ENCODE measurements at places on chromosomes 12 and 14. TPM values are rescaled to one million over a fixed set of nuclear protein-coding genes. Genes with fewer than 3 reads are reported as not detected.
A peak's percentile ranks its signal among the peaks of the same experiment; 100 is the strongest.

SAMD15 gene
- total RNA-seq = not detected

GRCh38 chr12:111072299-111072698 lies 151.9 kb upstream of the MYL2 start:
- DNase-seq = no peak
- no peak overlapping the region for H3K27ac ChIP-seq
- no peaks in the 10 kb centered on the region for H3K4me1 ChIP-seq
- no peaks in the 10 kb centered on the region for H3K36me3 ChIP-seq
- H3K27me3 ChIP-seq = no peaks in the 10 kb centered on the region
- no peak overlapping the region for H3K4me3 ChIP-seq

DNA sequence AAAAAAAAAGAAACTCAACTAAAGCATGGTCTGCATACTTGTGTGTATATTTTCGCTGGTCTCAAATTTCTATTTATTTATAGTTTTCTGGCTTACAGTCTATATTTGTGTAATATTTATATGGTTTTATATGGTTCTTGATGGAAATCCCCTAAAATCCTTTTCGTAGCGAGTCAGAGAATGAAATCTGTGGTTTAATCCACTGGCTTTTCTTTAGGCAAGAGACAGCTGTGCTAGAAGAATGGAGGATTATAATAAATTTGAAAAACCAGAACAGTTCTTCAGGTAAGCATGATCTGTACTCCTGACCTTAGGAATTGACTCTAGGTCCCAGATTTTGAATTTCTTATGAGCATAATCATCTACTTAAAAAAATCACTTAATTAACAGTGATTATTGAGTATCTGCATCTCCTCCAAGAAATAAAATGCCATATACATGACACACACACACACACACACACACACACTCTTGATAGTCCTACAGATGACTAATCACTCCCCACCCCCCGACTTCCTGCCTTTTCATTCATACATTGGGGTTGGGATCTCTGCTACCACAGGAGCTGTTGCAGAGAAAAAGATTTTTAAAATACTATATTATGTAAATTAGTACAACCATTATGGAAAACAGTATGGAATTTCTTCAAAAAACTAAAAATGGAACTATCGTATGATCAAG lies 113.4 kb downstream of the CRADD start:
- H3K4me3 ChIP-seq = no peak overlapping the region
- H3K4me1 ChIP-seq = peaks cover 7% of the 10 kb centered on the region
- H3K27me3 ChIP-seq = no peaks in the 10 kb centered on the region
- DNase-seq = no peak

DNA sequence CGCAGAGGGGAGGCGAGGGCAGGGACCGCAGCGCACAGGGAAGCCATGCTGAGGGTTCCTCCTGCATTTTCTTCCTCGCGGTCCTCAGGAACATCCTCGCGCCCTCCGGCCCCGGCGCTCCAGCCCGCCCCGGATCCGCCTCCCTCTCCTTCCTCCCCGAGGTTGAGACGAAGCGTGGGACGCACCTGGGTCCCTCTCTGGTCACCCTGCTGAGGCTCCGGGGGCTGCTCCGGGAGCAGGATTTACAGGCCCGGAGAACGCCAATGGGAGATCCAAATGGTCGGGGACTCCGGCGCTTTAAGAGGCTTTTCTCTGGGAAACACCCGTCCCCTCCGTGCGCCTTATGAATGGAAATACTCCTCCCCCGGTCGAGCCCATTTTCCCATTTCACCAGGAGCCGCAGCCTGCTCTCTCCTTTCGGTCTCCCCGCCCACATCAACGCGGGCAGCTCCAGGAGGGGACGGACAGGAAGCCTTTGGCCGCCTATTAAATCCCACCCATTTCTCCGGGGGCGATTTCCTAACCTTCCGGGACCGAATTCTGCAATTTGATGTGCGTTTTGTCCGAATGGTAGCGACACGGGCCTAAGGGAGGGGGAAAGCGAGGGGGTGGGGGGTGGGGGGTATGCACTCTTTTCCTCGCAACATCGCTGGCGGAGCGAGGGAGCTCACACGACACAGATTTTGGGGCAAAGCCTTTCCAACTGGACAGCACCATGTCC lies at the start of gene UNC79:
UNC79 (plus strand) TSS at position 625 of the 721 bp plus-strand sequence; CDS start at position 716, 91 bp downstream.
- H3K4me3 ChIP-seq = no peak within 1 kb of the TSS
- no peaks in the 10 kb centered on the region for H3K27me3 ChIP-seq
- H3K36me3 ChIP-seq = no peaks in the 10 kb centered on the region
- no peaks in the 10 kb centered on the region for H3K4me1 ChIP-seq
- no peak within 1 kb of the TSS for H3K27ac ChIP-seq

CACNA1C gene
- total RNA-seq = 127 TPM

KLRK1 gene
- 4.5 TPM for total RNA-seq

DNA sequence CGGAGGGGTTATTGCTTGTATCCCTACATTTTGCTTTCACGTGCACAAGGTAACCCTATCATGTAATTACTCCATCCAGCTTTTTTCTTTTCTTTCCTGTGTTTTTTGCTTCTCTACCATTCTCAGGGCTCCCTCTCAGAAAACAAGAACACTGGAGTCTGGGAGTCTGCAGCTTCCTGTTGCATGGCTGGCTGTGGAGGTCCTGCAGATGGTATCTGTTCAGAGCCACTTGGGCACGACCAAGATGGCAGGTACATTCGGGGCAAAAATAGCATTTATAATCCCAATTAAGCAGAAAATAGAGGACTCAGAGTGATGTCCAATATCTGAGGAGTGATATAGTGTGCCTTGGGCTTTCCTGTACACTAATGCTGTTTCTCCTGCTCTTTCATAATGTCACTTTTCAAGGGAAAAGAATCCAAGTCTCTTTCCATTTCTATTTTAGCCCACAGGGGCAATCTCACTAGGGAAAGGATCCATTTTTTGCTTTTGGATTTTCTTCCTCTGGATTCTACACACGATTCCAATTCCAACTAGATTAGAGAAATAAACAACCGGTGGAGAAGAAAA lies 3.2 kb upstream of the NUMB start:
- H3K27me3 ChIP-seq = no peaks in the 10 kb centered on the region
- H3K4me3 ChIP-seq = peak overlapping the region; percentile 40
- H3K27ac ChIP-seq = peak overlapping the region; percentile 55
- H3K4me1 ChIP-seq = peaks cover 46% of the 10 kb centered on the region
- DNase-seq = no peak

DNA sequence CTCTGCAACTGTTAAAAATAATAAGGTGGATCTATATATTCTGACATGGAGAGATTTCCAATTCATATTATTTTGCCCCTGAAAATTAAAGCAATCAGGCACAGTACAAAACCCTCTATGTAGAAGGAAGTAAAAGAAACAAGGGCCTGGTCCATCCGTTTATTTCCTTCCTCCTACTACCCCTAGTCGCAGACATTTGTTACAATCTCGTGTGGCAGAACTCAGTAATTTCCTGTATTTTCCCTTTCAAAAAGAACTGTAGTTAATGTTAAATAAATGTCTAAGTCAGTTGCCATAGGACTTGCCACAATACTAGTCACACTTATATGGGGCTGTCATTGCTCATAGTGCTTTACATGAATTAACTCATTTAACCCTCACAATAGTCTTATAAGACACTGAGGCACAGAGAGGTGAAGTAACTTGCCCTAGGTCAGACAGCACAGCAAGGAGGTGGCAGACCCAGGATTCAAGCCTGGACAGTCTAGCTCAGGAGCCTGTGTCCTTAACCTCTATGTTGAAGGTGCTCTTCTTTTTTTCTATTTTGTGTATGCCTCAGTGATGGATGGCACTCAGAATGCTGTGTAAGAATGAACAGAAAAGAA lies 24.2 kb downstream of the NINJ2 start:
- peaks cover 6% of the 10 kb centered on the region for H3K4me1 ChIP-seq
- H3K4me3 ChIP-seq = no peak overlapping the region
- no peak for DNase-seq
- H3K36me3 ChIP-seq = no peaks in the 10 kb centered on the region

GPRC5D gene
- total RNA-seq = not detected

DNA sequence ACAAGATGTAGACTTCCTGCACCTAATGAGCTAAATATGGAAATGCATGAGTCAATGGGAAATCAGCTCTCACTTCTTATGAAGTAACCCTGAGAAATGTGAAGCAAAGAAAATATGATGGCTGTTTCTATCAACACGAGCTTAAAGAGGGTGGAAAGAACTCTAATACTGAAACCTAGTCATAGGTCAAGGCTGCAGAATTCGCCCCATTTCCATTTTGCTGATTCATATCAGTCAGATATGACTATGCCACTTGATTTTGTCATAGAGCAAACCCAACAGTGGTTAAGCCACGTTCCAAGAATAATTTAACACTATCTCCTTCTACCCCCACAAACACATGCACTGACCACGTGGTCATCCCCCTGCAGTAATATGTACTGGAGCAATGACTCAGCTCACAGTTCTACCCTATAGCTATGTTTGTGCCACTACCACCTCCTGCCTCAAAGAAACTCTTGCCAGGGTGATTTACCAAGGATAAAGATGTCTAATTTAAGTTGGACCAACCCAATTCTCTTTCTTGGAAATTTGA lies 157.5 kb downstream of the TMTC3 start:
- H3K4me1 ChIP-seq = no peaks in the 10 kb centered on the region
- H3K27ac ChIP-seq = peak overlapping the region; percentile 22
- no peaks in the 10 kb centered on the region for H3K27me3 ChIP-seq

CCDC92 gene
- 58.9 TPM for total RNA-seq

LRCOL1 gene
- not detected for total RNA-seq

DNA sequence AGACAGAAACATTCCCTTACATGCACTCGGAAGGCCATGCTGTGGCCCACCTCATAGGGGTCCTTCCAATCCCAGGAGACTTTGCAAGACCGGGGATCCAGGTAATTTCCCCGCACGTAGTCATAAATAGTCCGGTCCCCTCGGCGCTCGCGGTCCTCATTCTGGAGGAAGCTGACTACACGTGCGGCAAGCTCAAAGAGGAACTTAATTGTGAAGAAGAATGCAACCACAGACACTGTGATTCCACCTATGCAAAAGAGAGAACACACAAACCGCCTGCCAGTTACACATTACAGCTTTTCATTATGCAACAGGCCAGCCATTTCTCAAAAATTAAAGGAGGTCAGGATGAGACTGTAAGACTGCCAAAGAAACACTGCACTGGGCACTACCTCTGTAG lies 28.4 kb downstream of the AREL1 start:
- no peak overlapping the region for H3K4me3 ChIP-seq
- H3K36me3 ChIP-seq = peaks cover 29% of the 10 kb centered on the region
- H3K27ac ChIP-seq = no peak overlapping the region
- no peaks in the 10 kb centered on the region for H3K27me3 ChIP-seq
- no peaks in the 10 kb centered on the region for H3K4me1 ChIP-seq

GPN3 gene
- total RNA-seq = 12.5 TPM

DNA sequence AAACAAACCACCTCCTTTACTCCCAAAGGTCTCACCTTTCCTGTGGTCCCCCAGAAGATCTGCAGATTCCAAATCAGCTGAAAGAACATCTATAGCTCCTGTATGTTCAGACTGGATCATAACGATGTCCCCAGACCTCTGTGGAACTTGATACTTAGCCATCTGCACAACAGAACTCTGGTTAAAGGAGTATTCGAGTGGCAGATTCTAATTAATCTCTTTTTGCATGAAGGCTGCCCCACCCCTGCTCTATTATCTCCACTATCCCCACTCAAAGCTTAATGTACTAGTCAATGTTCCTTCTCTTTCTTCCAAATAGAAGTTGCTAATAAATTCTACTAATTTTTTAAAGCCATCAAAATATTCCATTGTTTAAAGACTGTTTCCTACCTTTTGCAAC lies 22.8 kb downstream of the GSTZ1 start:
- DNase-seq = no peak
- no peaks in the 10 kb centered on the region for H3K4me1 ChIP-seq
- no peak overlapping the region for H3K27ac ChIP-seq

DNA sequence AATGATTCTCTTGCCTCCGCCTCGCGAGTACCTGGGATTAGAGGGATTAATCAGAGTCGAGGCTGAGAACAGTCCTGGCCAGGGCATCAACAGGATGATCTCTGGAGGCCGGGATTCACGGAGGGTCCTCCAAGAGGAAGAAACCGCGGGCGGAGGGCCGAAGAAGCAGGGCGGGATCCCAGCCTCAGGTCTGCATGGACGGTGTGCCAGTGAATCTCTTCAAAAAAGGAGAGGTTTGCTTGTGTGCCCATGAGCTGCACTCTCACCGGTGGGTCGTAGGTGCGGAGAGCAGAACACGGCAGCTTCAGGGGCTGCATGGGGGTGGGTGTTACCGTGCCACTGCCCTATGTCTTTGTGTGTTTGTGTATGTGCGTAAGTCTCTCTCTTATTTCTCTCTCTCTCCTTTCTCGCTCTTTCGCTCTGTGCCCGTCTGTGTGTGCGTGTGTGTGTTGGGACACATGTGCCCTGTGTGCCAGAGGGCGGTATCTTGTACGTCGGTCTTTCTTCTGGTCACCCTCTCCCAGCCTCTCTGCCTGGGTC lies 768.2 kb upstream of the ALG10B start:
- no peaks in the 10 kb centered on the region for H3K4me1 ChIP-seq
- H3K36me3 ChIP-seq = no peaks in the 10 kb centered on the region
- H3K27me3 ChIP-seq = no peaks in the 10 kb centered on the region
- DNase-seq = no peak
- H3K27ac ChIP-seq = no peak overlapping the region

TMEM63C gene
- not detected for total RNA-seq

DNA sequence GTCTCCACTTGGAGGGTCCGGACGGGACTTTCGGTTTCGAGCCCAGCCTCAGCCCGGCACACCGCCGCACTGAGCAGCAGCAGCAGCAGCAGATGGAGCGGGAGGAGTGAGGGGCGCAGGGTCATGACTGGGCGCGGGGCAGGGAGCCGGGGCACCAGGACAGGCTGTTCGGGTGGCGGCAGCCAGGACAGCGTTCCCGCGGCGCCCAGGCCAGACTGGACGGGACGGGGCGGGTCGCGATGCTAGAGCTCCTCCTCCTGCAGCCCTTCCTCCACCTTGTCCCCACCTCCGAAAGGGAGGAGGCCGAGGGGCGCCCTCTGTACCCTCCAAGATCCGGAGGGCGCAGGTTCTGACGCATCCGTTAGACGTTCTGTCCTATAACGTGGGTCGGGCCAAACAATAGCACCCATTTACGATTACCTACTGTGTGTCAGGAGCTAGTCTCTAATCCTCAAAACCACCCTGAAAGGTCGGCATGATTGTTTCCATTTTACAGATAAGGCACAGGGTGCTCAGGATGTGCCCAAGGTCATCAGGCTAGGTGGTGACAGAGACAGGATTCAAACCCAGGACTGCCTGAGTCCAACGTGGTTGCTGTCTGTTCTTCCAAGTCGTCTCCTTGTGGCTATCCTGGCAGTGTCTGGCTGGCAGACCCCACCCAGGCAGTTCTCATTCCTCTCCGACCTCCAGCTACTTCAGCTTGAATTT lies at the start of gene FKBP11:
FKBP11 (minus strand) TSS at position 189 of the 708 bp plus-strand sequence; CDS start at position 125, 64 bp downstream.
- no peaks in the 10 kb centered on the region for H3K4me1 ChIP-seq
- H3K27me3 ChIP-seq = no peaks in the 10 kb centered on the region
- peak within 1 kb of the TSS; percentile 44 for H3K27ac ChIP-seq

All from thoracic aorta (tissue), 2 donors.